Hematopoietic multipotent progenitor cell treated with erythropoietin and hydrocortisone succinate and interleukin-3 and kit ligand, for 4 days (in vitro differentiated cells): ENCODE measurements at places on chromosomes 4 and X.

DNA sequence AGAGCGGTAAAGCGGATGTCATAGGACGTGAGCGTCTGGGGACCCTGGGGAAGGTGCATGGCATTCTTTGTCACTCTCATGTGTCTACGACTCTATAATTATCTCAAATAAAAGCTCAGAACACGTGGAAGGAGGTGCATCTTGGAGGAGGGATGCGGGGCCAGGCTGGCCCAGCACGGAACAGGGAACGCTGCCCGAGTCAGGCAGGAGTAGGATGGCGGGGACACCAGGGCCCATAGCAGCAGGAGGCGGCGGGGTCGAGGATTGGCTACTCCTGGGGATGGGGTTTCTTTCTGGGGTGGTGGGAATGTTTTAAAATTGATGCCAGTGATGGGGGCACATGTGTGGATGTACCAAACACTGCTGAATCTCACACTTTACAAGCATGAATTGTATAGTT, 5.4 kb upstream of the HTRA3 start:
- no peak for DNase-seq

DNA sequence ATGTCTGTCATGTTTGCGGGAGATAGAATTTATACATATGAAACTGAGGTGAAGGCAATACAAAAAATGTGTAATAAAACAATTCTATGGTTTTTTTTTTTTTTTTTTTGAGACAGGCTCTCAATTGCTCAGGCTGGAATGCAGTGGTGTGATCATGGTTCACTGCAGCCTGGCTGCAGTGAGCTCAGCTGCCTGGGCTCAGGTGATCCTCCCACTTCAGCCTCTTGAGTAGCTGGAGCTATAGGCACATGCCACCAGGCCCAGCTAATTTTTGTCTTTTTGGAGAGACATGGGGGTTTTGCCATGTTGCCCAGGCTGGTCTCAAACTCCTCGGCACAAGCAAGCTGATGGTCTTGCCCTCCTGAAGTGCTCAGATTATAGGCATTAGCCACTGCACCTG, 10.1 kb downstream of the RADX start:
- no peak for DNase-seq

DNA sequence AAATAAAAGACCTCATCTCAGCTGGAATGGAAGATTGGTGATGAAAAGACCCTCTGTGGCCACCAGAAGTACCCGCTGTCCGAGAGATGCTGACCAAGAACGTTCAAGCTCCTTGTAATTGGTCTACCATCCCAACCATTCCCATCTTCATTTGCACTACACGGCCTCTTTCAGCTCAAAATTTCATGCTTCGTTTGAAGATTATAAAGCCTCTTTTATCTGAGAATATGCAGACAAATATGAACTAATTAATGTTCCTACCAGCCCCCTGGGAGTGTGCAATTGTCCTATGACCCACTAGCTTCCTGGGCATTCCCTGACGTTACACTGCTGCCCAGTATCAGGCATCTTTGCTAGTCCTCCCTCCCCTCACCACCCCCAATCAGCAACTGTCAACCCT, 583.7 kb downstream of the MID1IP1 start:
- no peak for DNase-seq

DNA sequence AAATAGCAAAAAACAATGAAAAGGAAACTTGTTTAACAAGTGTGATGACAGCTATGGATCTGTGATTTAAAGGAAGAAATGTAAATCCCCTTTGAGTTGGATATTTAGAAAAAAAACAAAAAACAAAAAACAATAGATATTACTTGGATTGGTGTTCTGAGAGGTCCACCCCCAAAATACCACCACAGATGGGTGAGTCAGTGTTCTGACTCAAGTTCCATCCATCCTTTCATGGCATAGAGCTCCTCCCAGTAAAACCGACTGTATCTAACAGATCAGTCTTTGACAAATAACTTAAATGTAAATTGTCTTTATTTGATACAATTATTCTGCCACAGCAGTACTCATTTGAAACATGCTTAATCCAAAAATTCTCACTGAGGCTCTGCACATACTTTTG, 27.4 kb downstream of the TMPRSS11B start:
- no peak for DNase-seq

- DNase-seq = peak; percentile 69
These were observed 115.2 kb upstream of the LNX1 start for GRCh38 chr4:53706422-53707032.

GRCh38 chrX:130028196-130028595, 45.8 kb downstream of the BCORL1 start:
- peak; percentile 56 for DNase-seq

GRCh38 chrX:72381439-72382201, 75.9 kb upstream of the CITED1 start:
- no peak for DNase-seq

DNA sequence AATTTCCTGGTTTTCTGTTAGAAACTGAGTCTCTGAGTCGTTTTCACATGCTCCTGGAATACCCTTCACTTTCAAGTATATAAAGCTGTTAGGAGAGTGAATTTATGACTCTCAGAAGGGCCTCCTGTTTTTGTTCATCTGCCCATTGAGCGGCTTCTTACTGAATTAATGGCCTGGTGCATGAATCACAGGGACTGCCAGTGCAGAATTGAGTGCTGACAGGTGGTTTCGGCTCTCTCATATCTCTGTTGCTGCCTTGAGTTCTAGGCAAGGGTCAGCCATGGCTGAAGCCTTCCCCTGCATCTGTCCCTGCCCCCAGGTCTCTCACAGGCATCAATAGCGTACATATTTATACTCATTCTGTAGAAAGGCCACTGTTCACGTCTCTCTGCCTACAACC, 22.7 kb upstream of the SEPSECS start:
- no peak for DNase-seq

- no peak for DNase-seq
These were observed 28.6 kb downstream of the SULT1B1 start for GRCh38 chr4:69731847-69732246.

DNA sequence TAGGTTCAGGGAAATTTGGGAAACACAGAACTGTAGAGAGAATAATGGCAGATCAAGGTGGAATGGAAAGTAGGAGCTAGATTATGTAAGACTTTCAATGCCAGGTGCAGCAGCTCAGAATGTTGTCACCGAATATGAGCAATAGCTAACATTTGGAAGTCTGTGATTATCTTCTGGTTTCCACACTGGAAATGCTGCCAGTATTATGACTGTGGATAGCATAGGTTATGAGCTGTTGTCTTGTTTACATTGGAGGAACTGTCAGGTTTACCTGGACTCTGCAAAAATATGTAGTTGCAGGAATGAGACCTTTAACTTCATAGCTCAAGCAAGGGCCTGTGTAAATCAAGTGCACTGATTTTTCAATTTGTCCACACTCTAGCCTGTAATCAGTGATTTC, 26.0 kb upstream of the TAF9B start:
- DNase-seq = no peak

DNA sequence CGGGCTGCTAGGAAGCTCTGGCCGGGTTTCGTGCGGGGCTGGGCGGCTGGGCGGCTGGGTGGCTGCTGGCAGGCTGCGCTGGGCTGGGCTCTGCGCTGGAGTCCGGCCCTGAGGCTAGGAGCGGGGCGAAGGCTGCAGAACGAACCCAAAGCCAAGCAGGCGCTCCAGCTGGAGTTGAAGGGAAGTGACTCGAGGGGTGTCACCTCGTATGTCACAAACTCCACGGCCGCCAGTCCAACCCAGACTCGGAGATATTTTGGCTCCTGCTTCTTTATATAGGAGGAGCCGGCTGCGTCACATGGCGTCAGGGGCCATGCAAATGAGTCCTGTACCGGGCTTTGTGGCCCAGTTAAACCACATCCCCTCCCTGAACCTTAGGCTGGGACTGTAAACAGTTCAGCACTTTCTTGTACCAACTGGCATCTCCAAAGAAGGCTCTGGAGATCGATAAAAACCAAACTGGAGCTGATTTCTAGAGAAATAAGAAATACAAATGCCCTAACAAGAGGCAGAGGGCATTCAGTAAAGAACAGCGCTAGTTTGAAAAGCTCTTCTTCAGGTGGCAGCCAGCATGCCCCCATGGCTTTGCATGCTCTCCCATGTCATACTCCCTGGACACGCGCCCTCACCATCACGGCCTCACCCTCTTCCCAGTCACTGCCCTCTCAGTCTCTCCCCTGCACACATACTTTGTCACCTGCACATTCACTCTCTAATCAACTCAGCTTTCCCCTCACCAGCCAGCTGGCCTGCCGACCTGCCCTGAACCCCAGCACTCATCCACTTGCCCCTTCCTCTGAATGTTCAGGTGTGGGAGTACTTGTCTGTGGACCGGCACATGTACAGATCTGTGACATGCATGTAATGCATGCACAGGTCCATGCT, 58.5 kb downstream of the TSC22D3 start:
- DNase-seq = peak; percentile 95

DNA sequence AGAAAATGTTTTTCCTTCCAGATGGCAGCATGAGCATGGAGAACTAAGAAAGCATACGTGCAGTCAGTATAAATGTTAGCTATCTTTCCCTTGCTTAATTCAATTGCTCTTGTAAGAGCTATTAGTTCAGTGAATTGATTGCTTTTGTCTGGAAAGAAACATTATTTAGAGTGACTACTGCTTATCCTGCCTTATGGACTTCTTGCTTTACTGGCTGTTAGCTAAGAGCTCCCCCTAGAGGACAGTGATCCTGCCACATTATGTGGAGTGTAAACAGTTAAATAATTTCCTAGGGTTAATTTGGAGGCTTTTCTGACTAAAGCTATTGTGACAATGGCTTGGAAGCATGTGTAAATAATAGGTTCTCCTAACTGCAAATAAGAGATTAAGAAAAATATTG, 1402.4 kb downstream of the FAM133A start:
- DNase-seq = peak; percentile 44

DNA sequence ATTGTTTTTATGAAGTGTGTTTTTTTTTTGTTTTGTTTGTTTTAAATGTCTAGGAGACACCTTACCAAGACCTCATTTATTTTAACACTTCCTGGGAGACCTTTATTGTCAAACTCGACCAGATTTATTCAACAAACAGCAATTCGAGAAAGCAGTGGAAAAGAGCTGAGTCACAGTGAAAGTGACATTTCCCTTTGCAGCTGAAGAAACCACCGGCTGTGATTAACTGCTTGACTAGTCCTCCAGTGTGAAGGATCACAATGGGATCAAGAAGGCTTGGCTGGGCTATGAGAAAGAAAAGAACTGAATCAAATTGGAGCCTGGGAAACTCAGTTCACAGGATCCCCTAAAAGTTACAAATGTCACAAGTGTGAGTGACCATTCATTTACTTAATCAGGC, 11.9 kb upstream of the ADH7 start:
- DNase-seq = peak; percentile 40

- DNase-seq = no peak
These were observed 134.0 kb downstream of the MGST2 start for GRCh38 chr4:139799615-139800014.

DNA sequence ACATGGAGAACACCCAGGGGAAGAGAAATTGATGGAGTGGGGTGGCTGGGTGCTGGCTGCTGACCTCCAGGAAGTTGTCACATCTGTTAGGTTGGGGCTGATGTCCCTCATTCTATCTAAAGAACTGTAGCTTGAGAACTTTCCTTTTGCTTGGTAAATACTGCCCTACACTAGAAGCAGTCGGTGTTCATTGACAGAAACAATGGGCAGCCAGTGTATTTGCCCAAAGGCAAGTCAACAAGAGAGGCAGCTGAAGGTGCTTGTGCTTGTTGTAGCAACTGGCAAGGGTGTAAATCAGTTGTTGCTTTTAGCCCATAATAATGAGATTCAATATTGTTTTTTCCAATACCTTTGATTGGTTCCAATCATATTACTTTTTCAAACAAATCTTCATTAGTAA, 956 bp downstream of the TMEM154 start:
- no peak for DNase-seq

- no peak for DNase-seq
These were observed 1210.4 kb downstream of the ADGRL3 start for GRCh38 chr4:62410371-62411003.

GRCh38 chrX:13620207-13620606, 32.7 kb upstream of the TCEANC start:
- peak; percentile 52 for DNase-seq

- no peak for DNase-seq
These were observed 15.4 kb upstream of the MSANTD1 start for GRCh38 chr4:3233391-3234071.

- peak; percentile 69 for DNase-seq
These were observed 80.7 kb downstream of the SYNPO2 start for GRCh38 chr4:118969359-118969758.

DNA sequence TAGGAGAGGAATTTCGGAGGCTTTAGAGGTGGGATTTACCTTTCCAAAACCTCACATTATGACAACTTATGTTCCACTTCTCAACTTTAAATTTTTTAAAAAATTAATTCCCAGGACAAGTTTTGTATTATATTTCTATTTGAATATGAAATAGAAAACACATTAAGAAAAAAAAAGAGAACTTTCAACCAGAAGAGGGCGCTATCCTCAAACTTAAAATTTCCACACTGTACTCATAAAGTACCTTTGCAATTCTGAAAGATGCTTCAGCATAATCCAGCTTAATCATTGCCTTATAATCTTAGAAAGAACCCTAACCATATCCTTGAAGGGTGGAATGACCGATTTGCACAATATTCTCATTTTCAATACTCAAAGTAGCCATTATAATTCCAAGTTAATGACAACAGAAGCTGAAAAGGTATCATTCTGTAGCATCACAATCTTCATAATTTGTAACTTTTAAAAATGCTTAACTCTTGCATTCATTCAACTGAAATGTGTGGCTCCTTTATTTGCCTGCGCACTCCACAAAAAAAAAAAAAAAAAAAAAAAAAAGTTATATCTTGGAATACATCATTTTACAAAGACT, 158.0 kb downstream of the KCNIP4 start:
- DNase-seq = peak; percentile 61

DNA sequence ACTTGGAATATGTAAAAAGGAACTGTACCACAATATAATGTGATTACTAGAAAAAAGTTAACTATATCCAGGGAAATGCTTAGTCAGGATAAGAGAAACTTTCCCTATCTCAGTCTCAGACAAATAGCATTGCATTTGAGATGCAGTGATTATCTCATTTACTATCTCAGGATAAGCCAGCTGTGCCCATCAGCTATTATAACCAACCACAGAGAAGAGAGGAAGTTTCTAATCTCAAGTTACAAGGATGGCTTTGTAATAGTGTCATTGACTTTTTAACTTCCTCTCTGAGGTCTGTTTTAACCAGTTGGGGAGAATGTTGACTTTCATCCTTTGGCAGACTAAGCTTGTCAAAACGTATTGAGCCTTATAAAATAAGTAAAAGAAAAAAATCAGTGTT, 56.5 kb downstream of the SNX25 start:
- peak; percentile 84 for DNase-seq

GRCh38 chr4:78210694-78211410, 153.7 kb downstream of the FRAS1 start:
- no peak for DNase-seq

GRCh38 chrX:18890049-18890381, 93.9 kb downstream of the PHKA2 start:
- DNase-seq = no peak

GRCh38 chrX:136880452-136881013, at the start of gene RBMX:
Gene RBMX, minus strand, starts transcription at chrX:136880725. Its CDS starts 1,298 bp downstream, at chrX:136879427.
- peak; percentile 97 for DNase-seq
